ENCODE measurements at places on chromosomes 7 and 10. TPM values are rescaled to one million over a fixed set of nuclear protein-coding genes. Genes with fewer than 3 reads are reported as not detected.
A peak's percentile ranks its signal among the peaks of the same experiment; 100 is the strongest.

HOXA10 gene
- polyA plus RNA-seq: 137 TPM

NOS3 gene
- polyA plus RNA-seq: 12.3 TPM

MEIG1 gene
- polyA plus RNA-seq: 1.5 TPM

UNC5B gene
- polyA plus RNA-seq: 41.4 TPM

PLEKHS1 gene
- 0.09 TPM for polyA plus RNA-seq

C10orf62 gene
- polyA plus RNA-seq: 3.5 TPM

CALHM1 gene
- polyA plus RNA-seq: 0.06 TPM

GRCh38 chr10:115982526-115982925 is 290.5 kb downstream of the GFRA1 start:
- no peak for DNase-seq

GRCh38 chr7:1074593-1075431 is 13.1 kb upstream of the GPER1 start:
- DNase-seq: no peak

DNA sequence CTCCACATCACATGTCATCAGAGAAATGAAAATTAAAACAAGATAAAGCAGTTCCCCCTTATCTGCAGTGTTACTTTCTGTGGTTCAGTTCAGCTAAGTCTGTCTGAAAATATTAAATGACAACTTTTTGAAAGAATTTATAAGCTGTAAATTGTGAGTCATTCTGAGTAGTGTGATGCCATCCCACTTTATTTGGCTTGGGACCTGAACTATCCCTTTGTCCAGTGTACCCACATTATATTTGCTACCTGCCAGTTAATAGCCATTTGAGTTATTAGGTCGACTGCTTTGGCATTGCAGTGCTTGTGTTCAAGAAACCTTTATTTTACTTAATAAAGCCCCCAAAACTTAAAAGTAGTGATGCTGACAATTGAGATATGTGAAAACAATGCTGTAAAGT is 804.2 kb downstream of the ANKRD7 start:
- no peak for DNase-seq

- no peak for DNase-seq
Observed at GRCh38 chr7:32059289-32060011, 10.8 kb downstream of the PDE1C start.

DNA sequence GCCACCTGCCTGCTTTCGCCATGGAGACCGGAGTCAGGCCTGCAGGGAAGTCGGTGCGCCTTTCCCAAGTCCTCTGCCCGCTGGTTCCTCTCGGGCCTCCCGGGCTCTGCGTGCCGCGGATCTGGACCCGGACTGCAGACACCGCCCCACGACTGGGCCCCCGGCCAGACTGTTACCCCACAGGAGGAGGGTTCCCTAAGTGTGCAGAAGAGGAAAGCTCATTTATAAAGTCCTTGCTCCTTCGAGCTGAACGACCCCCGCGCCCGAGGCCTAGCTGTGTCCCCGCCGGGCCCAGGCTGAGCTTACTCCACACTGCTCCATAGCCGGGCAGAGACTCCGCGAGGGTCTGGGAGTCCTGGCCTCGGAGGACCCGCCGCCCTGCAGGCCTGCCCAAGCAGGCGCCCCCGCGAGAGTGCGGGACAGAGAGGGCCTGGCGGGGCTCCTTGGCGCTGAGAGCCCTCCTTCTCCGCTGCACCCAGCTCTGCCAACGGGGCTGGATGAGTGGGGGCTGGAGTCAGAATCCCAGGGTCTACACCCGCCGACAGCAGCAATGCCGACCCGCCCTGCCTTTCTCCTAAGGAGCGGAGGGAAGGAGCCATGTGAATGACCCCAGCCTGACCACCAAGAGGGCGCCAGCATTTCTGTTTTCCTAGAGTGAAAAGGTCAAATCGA is 8.3 kb downstream of the EN2 start:
- DNase-seq: no peak

DNA sequence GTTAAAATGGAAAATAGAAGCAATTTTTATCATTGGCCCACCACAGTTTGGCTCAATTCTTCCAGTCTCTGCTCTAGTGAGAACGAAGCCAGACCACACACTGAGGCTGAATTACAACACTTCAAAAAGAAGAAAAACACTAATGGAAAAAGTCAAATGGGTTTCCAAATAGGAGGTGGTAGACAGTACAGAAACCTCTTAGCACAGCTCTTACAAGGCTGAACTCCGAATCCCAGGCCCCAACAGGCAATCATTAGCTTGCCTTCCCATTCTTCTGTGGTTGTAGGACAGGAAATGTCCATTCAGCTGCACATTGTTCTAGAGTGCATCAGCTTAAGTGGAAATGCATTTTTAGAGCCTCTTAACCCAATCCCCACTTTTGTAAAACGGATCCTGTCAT is 115.1 kb upstream of the MEOX2 start:
- no peak for DNase-seq

DNA sequence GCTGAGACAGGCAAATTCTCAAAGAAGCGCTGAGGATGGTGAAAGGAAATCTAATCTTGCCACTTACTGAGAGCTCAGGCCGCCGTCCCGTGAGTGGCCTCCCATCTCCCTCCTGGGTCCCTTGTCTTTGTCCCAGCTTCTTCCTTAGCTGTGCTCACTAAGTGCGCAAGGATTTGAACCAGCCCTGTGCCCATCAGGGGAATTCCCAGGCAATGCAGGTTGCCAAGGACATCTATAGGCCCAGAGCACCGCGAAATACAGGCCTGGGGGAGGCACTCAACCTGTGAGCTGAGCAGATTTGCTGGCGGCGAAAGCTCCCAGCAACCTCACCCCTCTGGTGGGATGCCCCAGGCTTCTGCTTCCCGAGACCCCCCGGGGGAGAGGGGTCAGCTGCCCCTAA is 64.8 kb downstream of the OAT start:
- DNase-seq: no peak

DNA sequence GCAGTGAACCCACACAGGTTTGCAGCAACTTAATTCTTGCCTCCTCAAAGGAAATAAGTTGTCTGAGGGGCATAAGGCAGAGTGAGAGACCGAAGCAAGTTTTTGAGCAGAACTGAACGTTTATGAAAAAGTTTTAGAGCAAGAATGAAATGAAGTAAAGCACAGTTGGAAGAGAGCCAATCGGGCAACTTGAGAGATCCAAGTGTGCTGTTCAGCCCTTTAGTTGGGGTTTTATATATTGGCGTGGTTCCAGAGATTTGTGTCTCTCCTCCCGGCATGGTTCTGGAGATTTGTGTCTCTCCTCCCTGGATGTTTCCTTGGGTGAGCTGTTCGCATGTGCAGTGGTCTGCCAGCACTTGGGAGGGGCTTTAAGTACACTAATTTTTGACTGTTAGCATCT is 141.4 kb upstream of the DGKB start:
- peak; percentile 12 for DNase-seq

- no peak for DNase-seq
Observed at GRCh38 chr10:682931-683447, 6.5 kb downstream of the DIP2C start.

GRCh38 chr7:50970092-50970491 is 187.4 kb upstream of the GRB10 start:
- DNase-seq: no peak

- no peak for DNase-seq
Observed at GRCh38 chr10:61897671-61898434, 3.6 kb upstream of the ARID5B start.

- DNase-seq: no peak
Observed at GRCh38 chr7:36299223-36299774, 90.4 kb upstream of the ANLN start.
